ENCODE measurements at places on chromosomes 7 and 10. TPM values are rescaled to one million over a fixed set of nuclear protein-coding genes. Genes with fewer than 3 reads are reported as not detected.

ATOH7 gene
- 0.19 TPM for total RNA-seq

CYP2C19 gene
- total RNA-seq: not detected

PDCD11 gene
- 62.3 TPM for total RNA-seq

HECW1 gene
- total RNA-seq: 3.3 TPM

FAM25C gene
- not detected for total RNA-seq

DNA sequence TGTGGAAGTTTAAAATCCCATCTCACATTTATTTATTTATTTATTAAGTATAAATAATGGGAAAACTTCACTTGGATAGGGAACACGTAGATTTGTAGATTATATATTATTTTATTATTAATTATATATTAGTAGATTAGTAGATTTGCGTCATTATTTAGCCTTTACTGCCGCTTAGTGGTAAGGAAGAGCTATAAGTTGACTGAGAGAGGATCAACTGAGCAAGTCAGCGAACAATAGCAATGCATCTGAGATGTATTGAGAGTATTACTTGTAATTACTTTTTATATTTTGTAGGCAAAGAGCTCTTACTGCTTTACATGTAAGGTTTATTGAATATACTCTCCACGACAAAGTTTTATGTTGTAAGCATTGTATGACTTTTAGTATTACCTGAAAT, 244.5 kb upstream of the ANKRD30A start:
- H3K4me3 ChIP-seq: no peak overlapping the region
- no peaks in the 10 kb centered on the region for H3K27me3 ChIP-seq
- no peak for DNase-seq
- no peaks in the 10 kb centered on the region for H3K4me1 ChIP-seq
- no peaks in the 10 kb centered on the region for H3K36me3 ChIP-seq

DNA sequence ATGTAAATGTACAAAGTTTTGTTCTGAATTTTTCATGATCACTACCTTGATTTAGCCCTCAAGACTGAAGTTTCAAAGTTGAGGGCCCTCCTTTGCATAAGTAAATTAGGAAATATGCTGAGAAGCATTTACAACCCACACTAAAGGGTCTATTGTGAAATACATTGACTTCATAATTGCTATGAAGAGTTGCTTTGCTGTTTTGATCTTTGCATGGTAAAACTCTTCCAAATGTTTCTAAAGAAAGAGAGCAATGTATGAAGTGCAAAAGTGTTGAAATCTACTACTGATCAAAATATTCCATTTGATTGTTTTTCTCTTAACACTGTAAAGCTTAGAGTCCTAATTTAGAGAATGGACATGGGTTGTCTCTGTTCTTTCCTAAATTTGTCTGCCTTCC, 77.2 kb downstream of the C7orf25 start:
- H3K36me3 ChIP-seq: no peaks in the 10 kb centered on the region
- no peak overlapping the region for H3K4me3 ChIP-seq
- DNase-seq: no peak
- H3K4me1 ChIP-seq: peaks cover 9% of the 10 kb centered on the region

GRCh38 chr10:33244354-33244967, 90.0 kb downstream of the NRP1 start:
- H3K4me1 ChIP-seq: peaks cover 35% of the 10 kb centered on the region
- no peaks in the 10 kb centered on the region for H3K27me3 ChIP-seq
- H3K4me3 ChIP-seq: no peak overlapping the region
- peaks cover 24% of the 10 kb centered on the region for H3K36me3 ChIP-seq
- no peak for DNase-seq
- no peak overlapping the region for H3K27ac ChIP-seq

DNA sequence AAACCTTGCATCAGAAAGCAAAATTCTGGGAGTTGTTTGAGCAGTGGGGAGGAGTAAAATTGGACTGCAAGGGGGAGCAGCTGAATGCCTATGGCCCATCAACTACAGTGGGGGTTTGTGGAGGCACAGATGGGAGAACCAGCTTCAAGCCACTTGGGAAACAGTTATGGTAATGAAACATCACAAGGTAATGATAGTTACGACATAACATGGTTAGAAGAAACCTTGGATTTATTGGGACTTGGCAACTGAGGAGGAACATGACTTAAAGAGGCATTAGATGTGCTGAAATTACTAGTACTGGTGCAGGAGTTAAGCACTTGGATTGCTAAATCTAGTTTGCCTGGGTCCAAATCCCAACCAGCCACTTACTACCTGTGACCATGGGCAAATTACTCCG, 868.4 kb downstream of the KCNMA1 start:
- H3K4me3 ChIP-seq: no peak overlapping the region
- H3K4me1 ChIP-seq: no peaks in the 10 kb centered on the region
- H3K27me3 ChIP-seq: no peaks in the 10 kb centered on the region
- H3K36me3 ChIP-seq: no peaks in the 10 kb centered on the region

DNA sequence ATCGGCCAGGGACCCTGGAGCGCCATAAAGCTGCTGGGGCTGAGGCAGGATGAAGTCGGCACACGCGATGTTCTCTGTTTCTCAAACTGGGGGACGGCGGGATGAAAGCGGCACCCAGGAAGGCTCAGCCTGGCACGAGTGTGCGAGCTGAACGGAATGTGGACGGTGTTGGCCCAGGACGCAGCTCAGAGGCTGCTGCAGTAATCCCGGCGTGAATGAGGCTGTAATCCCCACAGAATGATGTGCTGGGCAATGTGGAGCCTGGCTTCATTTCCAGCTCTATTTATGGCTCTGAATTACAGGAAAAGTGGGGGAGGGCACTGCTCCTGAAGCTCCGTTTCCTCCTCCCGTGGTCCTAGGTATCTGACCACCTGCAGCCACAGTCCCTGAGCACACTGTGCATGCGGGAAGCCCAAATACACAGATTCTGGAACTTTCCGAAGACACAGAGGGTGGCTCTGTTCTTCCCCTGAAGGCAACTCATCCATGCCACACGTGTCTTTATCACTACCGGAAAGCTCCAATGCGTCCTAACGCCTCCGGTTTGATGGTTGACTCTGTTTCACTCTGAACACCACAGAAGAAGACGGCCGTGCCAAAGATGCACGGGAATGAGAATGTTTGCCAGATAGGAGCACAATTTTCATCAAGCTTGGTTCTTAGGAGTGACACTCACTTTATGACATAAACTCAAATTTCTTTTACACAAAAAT, 37.6 kb downstream of the KLF6 start:
- H3K27ac ChIP-seq: no peak overlapping the region
- H3K4me1 ChIP-seq: peaks cover 8% of the 10 kb centered on the region
- H3K27me3 ChIP-seq: no peaks in the 10 kb centered on the region
- H3K4me3 ChIP-seq: no peak overlapping the region
- DNase-seq: no peak

GRCh38 chr7:149832332-149833041, 5.7 kb upstream of the ZNF862 start:
- no peak for DNase-seq
- no peaks in the 10 kb centered on the region for H3K4me1 ChIP-seq
- H3K36me3 ChIP-seq: no peaks in the 10 kb centered on the region
- H3K27ac ChIP-seq: no peak overlapping the region
- H3K27me3 ChIP-seq: peaks cover 13% of the 10 kb centered on the region

DNA sequence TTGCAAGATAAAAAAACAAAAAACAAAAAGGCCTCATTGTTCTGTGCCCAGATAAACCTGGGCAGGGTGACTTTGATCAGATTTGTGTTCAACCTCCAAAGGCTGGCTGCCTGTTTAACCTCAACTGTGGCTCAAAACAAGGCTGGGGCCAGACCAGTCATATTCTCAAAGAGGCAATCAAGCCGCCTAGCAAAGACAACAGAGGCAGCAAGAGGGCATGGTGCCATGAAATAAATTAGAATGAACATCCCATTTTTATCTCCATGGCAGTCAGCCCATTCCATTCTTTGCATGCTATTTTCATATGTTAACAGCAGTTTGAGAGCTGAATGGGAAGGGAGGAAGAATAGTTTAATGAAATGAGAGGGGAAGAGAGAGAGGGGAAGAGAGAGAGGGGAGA, 1150.3 kb downstream of the TYW1 start:
- no peaks in the 10 kb centered on the region for H3K27me3 ChIP-seq
- H3K36me3 ChIP-seq: no peaks in the 10 kb centered on the region
- H3K4me3 ChIP-seq: no peak overlapping the region
- no peak for DNase-seq

- H3K36me3 ChIP-seq: no peaks in the 10 kb centered on the region
- no peak overlapping the region for H3K4me3 ChIP-seq
- no peaks in the 10 kb centered on the region for H3K4me1 ChIP-seq
- no peak overlapping the region for H3K27ac ChIP-seq
- H3K27me3 ChIP-seq: no peaks in the 10 kb centered on the region
Observed at GRCh38 chr7:40544221-40544723, 409.5 kb downstream of the SUGCT start.

DNA sequence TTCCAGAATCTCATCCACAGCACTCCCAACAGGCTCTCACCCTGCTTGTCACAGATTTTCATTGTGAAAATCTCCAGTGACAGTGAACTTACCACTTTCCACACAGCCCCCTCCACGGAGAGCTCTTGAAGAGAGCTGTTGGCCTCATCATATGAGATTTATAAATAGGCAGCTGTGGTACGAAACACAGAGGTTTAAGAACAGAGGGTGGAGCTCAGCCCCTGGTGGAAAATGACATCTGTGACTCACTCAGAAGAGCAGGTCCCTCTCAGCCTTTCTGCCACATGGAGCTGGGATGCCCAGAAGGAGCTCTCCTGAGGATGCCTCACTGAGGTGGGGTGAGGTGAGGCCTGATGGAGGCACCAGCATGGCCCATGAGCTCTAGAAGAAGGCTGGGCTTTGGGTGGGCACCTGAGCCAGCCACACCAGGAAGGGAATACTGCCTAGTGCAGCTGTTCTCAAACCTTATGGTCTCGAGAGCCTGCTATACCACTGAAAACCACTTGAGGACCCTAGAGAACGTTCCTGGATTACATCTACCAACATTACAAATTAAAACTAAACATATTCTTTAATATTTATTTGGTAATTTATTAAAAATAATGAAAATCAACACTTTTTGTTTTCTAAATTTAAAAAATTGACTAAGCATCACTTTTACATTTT, 25.8 kb upstream of the EEPD1 start:
- no peaks in the 10 kb centered on the region for H3K27me3 ChIP-seq
- DNase-seq: no peak
- H3K27ac ChIP-seq: no peak overlapping the region
- H3K36me3 ChIP-seq: no peaks in the 10 kb centered on the region

DNA sequence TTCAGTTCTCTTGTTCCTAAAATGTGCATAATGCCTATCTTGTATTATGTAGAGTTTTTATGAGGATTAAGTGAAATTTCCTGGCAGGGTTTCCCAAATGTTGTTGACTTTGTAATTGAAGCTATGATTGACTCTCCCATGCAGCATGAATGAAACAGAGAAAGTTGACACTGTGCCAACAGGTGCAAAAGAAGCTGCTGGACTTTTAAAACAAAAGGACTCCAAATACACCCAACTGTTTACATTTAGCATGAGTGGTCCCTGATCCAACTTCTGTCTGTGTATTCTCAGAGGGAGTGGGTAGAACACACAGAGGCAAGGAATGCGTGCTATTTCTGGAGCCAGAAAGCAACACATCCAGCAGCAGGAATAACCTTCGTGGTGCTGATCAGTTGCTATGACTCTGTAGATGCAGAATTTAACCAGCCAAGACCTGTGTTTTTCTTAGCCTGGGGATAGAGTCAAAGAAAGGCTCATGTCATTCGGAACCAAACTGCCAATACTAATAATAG, 14.4 kb upstream of the RBM20 start:
- H3K27ac ChIP-seq: peak overlapping the region; percentile 77
- H3K4me3 ChIP-seq: no peak overlapping the region
- no peaks in the 10 kb centered on the region for H3K36me3 ChIP-seq
- H3K27me3 ChIP-seq: no peaks in the 10 kb centered on the region

DNA sequence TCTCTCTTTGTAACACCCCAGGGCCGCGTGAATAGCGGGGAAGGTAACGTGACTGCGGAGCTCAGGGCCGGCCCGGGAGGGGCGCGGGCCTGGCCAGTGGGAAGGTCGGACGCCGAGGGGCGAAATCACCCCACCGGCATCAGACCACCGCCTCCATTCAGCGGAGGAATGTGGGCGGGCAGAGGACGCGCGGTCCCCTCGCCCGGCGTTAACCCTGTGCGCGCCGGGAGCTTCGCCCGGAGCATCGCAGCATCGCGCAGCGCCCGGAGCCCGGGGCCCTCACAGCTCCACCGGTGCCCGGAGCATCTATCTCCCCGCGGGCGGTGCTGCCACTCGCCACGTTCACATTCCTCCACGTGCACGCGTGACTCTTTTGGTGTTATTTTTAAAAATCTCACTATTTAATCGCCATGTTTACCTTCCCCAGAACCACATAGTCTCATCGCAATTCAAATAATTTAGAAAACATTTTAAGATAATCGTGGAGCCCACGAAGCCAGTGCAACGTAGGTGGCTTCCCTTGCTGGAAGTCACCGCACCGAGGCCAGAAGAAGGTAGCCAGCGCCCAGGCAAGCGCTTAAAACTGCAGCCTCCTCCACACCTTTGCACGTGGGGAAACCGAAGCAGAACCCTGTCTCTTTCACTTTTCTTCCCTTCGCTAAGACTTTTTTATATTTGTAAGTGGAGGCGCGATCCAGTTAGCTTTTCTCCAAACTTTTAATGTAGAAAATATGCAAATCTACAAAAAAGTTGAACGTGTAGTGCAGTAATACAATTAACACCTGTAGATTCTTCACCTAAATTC, 21.8 kb downstream of the FGFBP3 start:
- H3K27me3 ChIP-seq: no peaks in the 10 kb centered on the region
- peak; percentile 58 for DNase-seq
- peak overlapping the region; percentile 71 for H3K4me3 ChIP-seq

- DNase-seq: no peak
- no peak overlapping the region for H3K27ac ChIP-seq
- H3K4me3 ChIP-seq: no peak overlapping the region
- H3K27me3 ChIP-seq: no peaks in the 10 kb centered on the region
Observed at GRCh38 chr10:22666287-22667092, 47.9 kb downstream of the PIP4K2A start.

- no peak for DNase-seq
- H3K27me3 ChIP-seq: no peaks in the 10 kb centered on the region
- no peak overlapping the region for H3K4me3 ChIP-seq
Observed at GRCh38 chr7:131640686-131641085, 84.3 kb upstream of the PODXL start.

DNA sequence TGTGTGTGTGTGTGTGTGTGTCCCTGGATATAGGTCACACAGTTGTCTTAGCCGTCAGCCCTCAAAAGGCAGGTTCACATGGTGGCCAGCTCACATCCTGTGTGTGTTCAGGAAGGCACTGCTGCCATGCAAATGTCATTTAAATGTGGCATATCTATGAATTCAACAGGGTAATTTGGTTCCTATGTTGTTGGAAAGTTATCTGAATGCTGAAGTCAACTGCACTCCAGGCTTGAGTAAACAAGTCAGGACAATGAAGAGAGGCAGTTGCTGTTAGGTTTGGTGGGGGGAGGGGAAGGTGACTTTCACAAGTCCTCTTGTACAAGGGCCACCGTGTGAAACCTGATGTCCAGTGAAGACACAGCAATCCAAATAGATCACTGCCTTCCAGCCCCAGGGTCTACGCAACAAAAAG, 61.1 kb downstream of the PTPRE start:
- H3K4me1 ChIP-seq: no peaks in the 10 kb centered on the region
- H3K27me3 ChIP-seq: no peaks in the 10 kb centered on the region
- no peak overlapping the region for H3K4me3 ChIP-seq
- DNase-seq: no peak

GRCh38 chr7:38881015-38881414, 28.0 kb downstream of the VPS41 start:
- H3K27ac ChIP-seq: no peak overlapping the region
- no peaks in the 10 kb centered on the region for H3K36me3 ChIP-seq
- H3K4me1 ChIP-seq: no peaks in the 10 kb centered on the region
- H3K27me3 ChIP-seq: no peaks in the 10 kb centered on the region
- DNase-seq: peak; percentile 4
- no peak overlapping the region for H3K4me3 ChIP-seq
